Eye (tissue), 1 donor: ENCODE measurements at places on chromosomes 2 and 18.

GRCh38 chr2:168494190-168494711 is 38.2 kb downstream of the CERS6 start:
- DNase-seq = no peak

- DNase-seq = peak; percentile 84
Measured at GRCh38 chr2:9336576-9337314, 86.6 kb downstream of the ITGB1BP1 start.

DNA sequence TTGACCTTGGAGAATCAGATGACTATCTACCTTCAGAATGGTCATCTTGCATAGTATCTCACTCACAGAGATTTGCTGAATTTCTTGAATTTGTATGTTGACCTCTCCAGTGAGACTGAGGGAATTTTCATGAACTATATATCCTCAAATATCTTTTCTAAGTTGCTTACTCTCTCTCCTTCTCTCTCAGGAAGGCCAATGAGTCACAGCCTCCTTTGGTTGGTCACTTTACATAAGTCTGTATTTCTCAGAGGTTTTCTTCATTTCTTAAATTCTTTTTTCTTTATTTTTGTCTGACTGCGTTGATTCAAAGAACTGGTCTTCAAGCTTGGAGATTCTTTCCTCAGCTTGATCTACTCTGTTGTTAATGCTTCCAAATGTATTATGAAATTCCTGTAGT is 51.7 kb downstream of the VIT start:
- no peak for DNase-seq

DNA sequence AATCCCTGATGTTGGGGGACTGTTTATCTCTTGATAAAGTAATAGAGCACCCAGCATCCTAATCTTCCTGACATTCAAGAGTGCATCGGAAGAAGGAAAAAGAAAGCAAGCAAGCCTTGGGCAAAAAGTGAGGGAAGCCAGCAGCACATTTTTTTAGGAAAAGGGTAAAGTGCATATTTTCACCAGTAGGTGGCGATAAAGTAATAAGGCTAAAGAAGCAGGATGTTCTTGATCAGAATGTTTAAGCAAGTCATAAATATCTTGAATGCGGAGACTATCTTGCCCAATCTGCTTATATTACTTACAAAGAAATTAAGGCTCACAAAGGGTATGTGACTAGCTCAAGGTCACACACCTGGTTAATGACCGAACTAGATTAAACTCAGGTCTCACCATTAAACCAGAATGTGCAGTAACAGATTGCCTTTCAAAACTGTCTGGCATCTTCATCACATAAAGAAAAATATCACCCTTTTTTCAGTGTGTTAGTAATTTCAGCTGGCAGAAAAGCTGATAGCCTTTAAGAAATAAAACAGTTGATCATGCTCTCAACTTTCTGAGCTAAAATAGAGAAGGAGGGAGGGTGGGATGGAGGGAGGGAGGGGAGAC is 83.8 kb downstream of the VIT start:
- peak; percentile 84 for DNase-seq

GRCh38 chr2:9473985-9474360 is 378 bp upstream of the IAH1 start:
- peak; percentile 74 for DNase-seq

DNA sequence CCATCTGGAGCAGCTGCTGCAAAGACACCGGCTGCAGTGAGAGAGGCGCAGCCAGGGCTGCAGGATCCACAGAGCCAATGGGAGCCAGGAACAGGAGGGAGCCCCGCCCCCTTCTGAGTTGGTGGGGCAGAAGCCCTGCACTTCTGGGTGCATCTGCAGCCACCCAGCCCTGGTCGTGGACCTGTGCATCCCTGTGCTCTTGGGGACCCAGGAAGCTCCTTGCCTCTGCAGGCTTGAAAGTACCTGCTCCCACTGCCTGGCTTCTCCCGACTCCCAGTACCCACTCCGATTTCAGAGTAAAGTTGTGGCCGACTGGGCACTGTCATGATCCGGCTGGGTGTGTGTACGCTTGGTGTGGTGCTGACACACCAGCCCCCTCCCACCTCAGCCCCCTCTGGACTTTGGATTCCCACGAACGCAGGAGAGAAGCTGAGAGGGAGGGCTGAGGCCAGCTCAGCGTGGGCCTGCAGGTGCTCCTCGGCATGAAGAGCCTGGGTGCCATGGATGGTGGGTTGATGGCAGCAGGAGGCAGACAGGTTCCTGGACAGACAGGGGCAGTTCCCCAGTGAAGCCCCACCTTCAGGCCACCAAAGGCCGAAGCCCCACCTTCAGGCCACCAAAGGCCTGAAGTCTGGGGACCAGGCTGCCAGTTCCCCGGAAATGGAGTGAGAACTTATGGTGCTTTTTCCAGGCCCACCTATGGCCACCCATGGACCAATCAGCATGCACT is 34.9 kb downstream of the LRRTM4 start:
- no peak for DNase-seq

DNA sequence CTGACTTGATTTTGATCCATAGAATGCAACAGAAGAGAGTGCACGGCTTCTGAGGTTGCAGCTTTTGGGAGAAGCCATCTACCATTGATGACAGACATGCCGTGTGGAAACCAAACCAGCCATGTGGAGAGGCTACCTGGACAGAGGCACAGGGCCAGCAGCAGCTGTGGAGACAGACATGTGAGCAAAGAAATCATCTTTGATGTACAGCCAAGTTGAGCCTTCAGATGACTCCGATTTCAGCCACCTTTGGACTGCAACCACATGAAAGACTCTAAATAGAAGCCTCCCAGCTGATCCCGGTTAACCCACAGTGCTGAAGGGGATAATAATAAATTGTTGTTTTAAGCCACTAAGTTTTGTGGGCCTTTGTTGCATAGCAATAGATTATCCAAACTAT is 54.2 kb downstream of the TSN start:
- peak; percentile 5 for DNase-seq

- DNase-seq = no peak
Measured at GRCh38 chr2:239253701-239254436, 147.0 kb downstream of the HDAC4 start.

- DNase-seq = no peak
Measured at GRCh38 chr2:105595536-105595935, 149.2 kb upstream of the NCK2 start.

DNA sequence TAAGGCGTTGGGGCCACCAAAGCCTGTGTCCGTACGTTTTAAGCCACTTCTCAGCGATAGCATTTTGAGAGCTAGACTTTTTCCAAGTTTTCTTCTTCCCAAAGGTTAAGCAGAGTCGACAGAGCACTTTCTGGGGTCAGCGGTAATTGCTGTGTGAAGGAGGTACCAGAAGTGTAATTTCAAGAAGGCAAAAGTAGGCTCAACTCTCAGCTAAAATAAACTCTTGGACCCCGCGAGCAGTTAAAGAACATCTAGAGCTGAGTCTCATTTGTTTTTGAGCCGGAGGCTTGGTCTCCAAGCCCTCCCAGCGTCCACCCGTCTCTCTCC is 1.9 kb upstream of the PAX3 start:
- no peak for DNase-seq

GRCh38 chr2:237026981-237027711 is 58.5 kb upstream of the COPS8 start:
- peak; percentile 88 for DNase-seq

DNA sequence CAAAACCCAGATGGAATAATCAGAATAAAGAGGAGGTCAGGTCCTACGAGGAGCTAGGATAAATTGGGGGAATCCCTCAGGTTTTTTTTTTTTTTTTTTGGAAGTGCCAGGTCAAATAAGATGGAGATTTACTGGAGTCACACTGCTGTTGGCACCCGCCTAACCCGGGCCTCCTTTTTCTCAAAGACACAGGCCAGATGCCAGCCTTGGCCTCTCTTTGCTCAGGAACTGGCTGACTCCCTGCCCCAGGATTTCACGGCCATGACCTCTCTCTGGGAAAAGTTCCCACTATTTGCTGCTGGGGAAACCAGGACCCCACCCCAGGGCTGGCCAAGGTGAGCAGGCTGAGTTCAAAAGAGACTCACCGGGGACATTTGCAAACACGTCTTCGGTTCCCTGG is 2.5 kb downstream of the CD8A start:
- DNase-seq = no peak

DNA sequence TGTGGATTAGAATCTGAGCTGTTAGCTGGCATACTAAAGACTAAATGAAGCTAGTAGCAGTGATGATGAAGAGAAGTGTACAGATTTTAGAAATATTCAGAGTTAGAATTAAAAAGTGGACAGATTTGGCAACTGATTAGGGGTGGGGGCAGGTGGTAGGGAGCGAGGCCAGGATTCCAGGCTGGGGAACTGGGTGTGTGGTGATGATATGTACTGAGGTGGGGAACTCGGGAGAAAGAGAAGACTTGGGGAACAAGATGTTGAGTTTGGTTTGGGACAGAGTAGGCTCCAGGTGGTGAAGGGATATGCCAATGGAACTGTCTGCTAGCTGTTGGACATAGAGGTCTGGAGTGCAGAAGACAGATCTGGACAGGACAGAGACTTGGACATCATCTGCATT is 9.2 kb upstream of the CYP26B1 start:
- no peak for DNase-seq

- DNase-seq = peak; percentile 78
Measured at GRCh38 chr2:44952806-44953498, 11.4 kb downstream of the SIX3 start.

- no peak for DNase-seq
Measured at GRCh38 chr2:111671426-111672150, 212.4 kb downstream of the ANAPC1 start.

DNA sequence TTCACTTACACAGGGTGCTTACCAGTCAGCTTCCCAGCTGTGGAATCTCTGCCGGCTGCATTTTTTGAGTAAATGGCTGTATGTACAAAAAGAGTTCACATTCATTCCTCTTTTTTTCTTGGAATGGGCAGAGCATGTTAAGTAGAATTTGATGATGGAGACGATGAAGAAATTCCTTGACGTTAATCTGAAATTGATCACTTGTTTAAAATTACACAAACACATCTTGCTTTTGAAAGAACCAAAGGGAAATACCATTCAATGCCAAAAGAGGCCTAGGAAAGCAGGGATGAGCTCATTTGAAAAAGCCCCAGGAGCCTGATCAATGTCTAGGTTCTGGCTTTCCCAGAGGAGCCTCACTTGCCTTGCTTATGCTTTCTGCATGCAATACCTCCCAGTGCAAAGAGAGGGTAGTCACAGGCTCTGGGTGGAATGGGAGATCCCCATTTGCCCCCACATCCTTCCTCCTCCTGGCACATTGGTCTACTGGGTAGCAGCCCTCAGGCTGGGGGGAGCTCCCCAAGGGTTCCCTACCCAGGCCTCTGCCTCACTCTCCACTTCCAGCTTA is 12.3 kb upstream of the SMAD7 start:
- DNase-seq = peak; percentile 54

- no peak for DNase-seq
Measured at GRCh38 chr18:79379931-79380815, 15.6 kb upstream of the NFATC1 start.

- DNase-seq = no peak
Measured at GRCh38 chr18:61331051-61331450, 2.2 kb upstream of the CDH20 start.

GRCh38 chr2:151200844-151201243 is 60.8 kb downstream of the RBM43 start:
- DNase-seq = no peak

DNA sequence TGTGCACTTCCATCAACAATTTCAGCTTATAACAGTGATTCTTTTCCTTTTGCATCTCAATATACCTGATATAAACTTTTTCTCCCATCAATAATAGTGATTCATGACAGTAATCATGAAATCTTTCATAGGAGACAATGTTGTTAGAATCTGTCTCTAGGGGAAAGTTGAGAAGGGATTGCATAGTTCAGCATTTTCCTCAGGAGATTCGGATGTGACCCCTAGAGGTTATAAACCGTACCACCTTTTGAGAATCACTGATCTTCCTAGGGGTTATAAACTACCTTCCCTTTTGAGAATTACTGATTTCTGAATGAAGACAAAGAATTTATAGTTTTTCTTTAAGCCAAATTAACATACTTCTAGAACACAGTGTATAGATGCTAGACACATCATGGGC is 53.0 kb upstream of the GALNT3 start:
- no peak for DNase-seq

- peak; percentile 62 for DNase-seq
Measured at GRCh38 chr2:150125708-150126107, 361.8 kb downstream of the RND3 start.

DNA sequence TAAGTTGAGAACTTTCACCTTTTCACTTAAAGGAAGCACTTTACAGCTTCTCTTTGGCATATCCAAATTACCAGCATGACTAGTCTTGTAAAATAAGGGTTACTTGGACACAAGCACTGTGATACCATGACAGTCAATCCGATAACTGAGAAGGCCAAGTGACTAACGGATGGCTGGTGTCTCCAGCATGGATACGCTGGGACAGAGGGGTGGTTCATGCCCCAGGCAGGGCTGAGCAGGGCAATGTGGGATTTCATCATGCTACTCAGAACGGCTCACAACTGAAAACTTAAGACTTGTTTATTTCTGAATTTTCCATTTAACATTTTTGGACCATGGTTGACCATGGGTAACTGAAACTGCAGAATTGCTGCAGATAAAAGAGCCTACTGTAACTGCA is 43.1 kb upstream of the GPR155 start:
- DNase-seq = no peak

GRCh38 chr2:174617120-174617519 is 19.5 kb upstream of the WIPF1 start:
- DNase-seq = no peak

DNA sequence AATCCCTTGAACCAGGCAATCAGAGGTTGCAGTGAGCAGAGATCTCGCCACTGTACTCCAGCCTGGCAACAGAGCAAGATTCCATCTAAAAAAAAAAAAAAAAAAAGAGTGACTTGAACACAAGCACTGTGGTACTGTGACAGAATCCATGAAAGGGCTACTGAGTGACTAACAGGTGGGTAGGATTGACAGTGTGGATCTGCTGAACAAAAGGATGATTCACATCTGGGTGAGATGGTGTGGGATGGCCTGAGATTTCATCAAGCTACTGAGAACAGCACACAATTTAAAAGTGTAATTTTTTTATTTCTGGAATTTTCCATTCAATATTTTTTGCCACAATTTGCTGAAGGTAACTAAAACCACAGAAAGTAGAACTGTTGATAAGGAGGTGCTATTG is 13.3 kb upstream of the SP3 start:
- no peak for DNase-seq

DNA sequence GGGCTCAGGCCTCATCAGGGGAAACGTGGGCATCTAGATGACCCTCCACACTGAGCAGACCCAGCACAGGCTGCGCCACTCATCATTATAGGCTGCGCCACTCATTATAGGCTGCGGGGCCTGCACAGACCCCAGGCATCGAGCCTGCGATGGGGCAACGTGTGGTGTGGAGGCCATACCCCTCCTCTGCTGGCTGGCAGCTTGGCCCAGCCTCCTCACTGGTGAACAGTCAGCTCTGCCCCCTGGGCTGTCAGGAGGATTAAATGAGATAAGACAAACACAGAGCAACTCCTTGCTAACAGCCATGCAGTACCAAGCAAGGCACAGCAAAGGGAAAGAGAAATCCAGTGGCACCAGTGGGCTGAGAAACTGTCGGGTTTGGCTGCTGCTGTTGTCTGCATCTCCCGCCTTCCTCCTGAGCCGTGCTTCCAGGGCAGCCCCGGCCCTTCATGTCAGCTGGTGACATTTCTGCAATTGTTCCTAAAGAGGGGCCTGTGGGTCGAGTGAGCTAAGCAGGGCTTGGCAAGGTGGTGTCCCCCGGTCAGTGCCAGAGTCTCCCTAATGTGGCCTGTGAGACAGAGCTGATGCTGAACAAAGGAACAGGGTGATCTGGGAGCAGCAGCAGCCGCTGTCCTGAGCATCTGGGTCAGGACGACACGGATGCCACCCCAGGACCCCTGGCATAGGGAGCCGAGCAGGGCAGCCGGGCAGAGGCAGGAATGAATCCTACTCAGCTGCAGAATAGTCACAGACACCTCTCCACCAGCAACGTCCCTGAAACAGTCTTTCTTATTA is 48.7 kb downstream of the RRM2 start:
- DNase-seq = no peak

- DNase-seq = peak; percentile 88
Measured at GRCh38 chr2:165203689-165204559, at the start of gene SCN3A. Gene SCN3A (minus strand): TSS chr2:165204050. CDS start chr2:165176394, 27,656 bp downstream.
